Stimulated activated CD4-positive, alpha-beta T cell treated with anti-CD3 and anti-CD28 coated beads, TNF-alpha, amount 100 ng/mL, for 1 hour (primary cell): ENCODE measurements at places on chromosomes 12 and 14.

GRCh38 chr12:97781342-97781741, 318.7 kb downstream of the RMST start:
- DNase-seq, result no peak

GRCh38 chr12:95179011-95179410, 38.3 kb downstream of the FGD6 start:
- DNase-seq, result no peak

- DNase-seq, result no peak
Observed at GRCh38 chr12:100464529-100464928, 9.1 kb upstream of the NR1H4 start.

GRCh38 chr12:11958221-11959091, 112.3 kb upstream of the BCL2L14 start:
- no peak for DNase-seq

DNA sequence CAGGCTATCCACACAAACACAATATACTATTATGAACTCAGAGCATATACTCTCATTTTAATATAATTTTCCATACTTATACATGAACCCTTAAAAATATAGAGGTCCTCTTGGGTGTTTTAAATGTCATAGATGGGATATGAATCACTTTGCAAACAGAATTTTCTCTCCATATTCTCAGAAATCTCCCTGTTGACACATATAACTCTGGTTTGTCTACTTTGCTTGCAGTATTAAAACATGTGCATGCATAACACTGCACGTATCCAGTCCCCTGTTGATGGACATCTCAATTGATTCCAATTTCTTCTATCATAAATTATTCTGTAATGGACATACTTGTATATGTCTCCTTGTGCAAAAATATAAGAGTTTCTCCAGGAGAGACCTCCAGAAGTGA, 417.5 kb upstream of the TBX3 start:
- DNase-seq, result no peak

GRCh38 chr12:10226086-10226485, 13.4 kb downstream of the GABARAPL1 start:
- DNase-seq, result no peak

DNA sequence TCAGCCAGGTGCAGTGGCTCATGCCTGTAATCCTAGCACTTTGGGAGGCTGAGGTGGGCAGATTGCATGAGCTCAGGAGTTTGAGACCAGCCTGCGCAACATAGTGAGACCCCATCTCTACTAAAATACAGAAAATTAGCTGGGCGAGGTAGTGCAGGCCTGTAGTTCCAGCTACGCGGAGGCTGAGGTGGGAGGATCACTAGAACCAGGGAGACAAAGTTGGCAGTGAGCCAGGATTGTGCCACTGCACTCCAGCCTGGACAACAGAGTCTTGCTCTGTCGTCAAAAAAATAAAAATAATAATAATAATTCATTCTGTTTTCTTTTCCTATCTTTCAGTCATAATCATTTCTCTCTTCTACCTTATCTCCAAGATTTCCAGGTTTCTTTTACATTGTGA, 48.6 kb upstream of the USP44 start:
- no peak for DNase-seq

- peak; percentile 10 for DNase-seq
Observed at GRCh38 chr12:117189725-117190209, 503 bp downstream of the FBXO21 start.

DNA sequence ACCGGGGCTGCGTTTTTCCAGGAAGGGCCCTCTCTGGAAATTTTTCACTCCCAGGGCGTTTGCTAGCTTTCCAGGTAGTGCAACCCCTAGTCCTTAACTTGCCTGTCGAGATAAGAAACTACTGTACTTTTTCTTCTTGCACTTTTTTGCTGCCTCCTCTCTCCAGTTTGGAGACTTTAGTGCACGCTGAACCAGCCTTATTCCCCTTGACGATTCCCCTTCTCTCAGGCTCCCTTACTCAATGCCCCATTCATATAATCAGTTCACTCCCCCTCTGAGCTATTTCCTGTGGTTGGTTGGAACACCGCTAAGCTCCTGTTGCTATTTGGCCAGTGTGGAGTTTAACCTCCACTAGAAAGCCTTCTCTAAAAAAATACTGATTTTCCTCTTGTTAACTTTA, 682 bp downstream of the CREBL2 start:
- no peak for DNase-seq

GRCh38 chr14:32474478-32475195, 145.5 kb downstream of the AKAP6 start:
- no peak for DNase-seq

GRCh38 chr12:92973614-92974013, 44.5 kb upstream of the EEA1 start:
- no peak for DNase-seq

GRCh38 chr12:1937481-1938224, 19.2 kb upstream of the CACNA2D4 start:
- DNase-seq, result no peak

- DNase-seq, result no peak
Observed at GRCh38 chr12:130474599-130475269, 137.0 kb downstream of the PIWIL1 start.

GRCh38 chr12:93103154-93103553, 174.1 kb upstream of the EEA1 start:
- no peak for DNase-seq

- DNase-seq, result no peak
Observed at GRCh38 chr12:120962532-120963020, 15.8 kb upstream of the HNF1A start.

GRCh38 chr12:39327510-39327909, 115.4 kb downstream of the KIF21A start:
- DNase-seq, result no peak

GRCh38 chr12:101459642-101460346, 15.3 kb upstream of the SPIC start:
- no peak for DNase-seq

DNA sequence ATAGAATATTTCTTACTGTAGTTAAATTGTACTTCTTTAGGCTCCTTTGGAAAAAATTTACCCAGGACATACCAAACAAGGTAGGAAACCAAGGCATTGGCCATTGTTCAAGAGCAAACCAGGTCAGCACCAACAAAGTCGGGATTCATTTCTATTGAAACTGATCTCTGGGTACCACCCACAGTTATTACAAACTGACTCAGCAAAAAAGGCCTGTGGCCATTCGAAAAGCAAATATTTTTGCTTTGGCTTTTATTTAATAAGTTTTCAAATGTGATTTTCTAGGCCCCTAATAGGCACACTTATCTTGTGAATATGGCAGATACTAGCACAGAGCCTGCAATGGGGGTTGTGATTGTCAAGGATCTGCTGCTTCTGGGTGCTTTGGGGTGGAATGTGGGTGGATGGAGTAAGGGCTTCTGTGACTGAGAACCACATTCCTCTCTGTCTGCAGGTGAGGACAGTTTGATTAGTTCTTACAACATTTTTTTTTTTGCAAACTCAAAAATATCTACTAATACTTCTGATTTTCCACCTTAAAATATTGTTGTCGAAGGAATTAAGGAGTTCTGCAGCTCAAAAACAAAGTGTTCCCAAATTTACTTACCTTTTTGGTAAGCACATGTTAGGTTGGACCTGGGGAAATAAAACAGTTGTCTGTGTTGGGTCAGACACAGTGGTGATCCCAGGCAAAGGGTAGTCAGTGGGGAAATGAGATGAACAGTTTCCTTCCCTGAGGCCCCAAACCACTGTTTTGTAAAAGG, 45.1 kb downstream of the FLRT2 start:
- DNase-seq, result no peak

DNA sequence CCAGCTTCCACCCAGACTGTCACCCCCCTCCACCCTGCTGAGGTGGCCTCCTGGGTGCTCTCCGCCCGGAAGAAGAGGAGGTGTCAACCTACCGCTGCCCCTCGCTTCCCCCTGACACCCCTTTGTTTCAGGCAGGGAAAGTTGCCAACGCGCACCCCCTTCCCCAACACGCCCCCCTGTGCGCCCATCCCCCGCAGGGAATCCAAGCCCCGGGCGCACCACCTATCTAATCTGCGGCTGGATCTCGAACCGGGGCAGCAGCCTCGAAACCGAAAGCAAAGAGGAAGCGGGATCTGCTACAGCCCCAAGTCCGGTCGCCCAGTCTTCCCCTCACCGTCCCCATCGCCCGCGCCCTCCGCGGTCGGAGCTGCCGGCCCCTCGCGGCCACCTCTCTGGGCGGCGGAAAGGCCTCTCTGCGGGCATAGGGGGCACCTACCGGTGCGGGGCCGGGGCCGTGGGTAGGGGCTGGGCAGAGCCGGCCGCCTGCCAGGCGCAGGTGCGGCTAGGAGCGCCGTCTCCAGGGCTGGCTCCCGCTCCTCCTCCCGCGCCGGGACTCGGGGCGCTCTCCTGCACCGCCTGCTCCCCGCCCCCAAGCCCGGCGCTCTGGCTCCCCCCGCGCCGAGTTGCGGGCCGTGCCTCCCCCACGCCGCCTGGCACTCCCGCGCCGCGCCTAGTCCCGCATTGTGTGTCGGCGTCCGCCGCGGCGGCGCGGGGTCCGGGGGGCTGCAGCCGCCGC, 18.3 kb upstream of the PLEKHH1 start:
- no peak for DNase-seq

GRCh38 chr14:33611405-33612196, 339.3 kb downstream of the EGLN3 start:
- DNase-seq, result no peak

GRCh38 chr12:116818341-116818856, 62.8 kb downstream of the HRK start:
- no peak for DNase-seq

- no peak for DNase-seq
Observed at GRCh38 chr12:13581031-13581430, 384.5 kb downstream of the EMP1 start.

- DNase-seq, result no peak
Observed at GRCh38 chr14:28243600-28243999, 523.0 kb upstream of the FOXG1 start.

DNA sequence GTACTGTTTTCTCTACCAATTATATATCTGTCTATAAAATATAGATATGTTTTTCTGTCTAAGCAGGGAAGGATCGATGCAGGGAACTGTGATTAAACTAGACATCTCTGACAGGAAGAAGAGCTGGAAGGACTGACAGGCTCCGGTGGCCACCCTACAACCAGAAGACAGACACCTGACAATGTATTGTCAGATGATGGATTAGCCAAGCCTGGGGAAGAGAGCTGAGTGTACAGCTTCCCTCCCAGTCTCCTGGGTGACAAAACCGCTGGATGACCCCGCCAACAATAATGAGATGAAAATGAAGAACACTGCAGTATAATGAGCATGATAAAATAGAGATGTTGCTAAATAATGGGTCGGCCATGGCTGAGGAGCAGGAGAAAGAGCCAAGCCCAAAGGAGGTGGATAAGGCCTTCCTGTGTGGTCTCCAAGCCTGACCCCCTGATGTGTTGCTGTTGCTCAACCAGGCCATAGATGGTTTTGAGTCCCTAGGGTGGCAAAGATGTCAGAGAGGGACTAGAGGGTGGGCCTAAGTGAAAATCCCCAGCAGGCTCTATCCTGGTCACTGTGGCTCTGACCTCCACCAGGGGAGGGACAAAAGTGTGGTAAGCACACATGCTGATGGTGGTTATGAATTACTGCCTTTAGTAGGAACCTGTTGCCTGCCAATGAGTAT, 28.2 kb downstream of the DHRS2 start:
- no peak for DNase-seq

DNA sequence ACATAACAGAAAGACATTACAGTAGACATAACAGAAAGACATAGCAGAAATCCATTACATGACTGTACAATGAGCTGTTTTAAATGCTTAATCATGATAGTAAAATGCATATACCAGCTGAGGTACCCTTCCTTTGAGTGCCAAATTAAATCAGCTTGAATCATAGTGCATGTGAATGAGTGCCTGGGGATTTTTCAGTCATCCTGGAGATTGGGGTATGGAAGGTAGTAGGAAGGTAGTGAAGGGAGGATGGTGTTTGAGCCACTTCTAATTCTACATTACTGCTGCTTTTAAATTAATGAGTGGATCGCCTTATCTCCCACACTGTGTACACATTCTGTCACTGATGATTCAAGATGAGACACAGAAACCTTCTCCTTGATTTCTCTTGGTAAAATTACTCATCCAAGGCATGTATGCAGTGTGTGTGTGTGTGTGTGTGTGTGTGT, 534.2 kb downstream of the LRFN5 start:
- DNase-seq, result no peak

DNA sequence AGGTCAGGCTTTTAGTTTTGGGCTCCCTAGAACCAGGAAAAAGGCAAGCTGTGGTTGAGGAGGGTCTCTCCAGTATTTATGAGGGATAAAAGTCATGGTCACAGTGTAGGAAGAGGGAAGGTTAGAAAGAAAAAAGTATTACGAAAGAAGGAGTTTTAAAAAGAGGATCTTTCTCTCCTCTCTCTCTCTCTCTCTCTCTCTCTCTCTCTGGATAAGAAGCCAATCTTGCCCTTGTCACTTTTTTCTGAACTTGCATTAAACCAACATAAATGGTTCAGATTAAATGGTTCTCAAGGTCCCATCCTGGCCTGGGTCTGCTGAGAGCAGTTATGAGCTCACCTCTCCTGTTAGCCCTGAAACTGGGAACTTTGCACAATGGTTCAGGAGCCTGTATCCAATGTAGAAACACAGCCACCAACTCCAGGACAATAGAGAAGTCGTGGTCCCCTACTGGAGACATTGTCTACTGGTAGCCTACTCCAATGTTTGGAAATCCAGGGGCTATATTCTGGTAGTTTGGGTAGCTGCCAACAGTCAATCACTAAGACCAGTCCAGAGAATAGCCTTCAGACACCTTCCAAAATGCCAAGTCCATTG, 131.9 kb downstream of the DAD1 start:
- no peak for DNase-seq

DNA sequence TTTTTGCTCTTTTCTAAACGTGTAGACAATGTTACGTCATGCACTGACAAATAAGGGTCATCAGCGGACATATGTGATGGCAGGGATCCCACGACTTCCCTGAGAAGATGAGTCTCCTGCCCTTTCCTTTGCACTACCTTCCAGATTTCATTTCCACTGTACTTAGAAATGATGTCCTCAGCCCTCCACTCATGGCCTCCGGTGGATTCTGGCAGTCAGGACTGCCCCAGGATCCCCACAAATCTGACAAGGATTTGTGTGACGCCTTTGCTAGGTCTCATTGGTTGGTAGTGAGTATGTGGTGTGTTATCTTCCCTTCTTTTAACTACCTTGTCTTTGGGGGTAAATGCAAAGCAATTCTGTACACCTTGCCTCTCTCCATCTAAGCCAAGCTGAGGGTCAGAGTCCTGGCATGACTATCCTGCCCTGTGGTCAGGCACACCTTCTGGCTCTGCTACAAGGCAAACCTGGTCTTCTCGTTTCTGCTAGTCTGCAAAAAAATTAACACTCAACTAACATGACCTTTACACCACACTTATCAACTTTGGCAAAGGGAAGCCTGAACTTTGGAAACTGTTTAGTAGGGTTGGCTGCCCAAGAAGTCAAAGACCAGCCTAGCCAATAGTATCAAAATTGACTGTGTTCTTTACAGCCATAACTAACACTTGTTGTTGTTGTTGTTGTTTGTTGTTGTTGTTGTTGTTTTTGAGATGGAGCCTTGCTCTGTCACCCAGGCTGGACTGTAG, 17.3 kb upstream of the DHRS4 start:
- DNase-seq, result no peak

DNA sequence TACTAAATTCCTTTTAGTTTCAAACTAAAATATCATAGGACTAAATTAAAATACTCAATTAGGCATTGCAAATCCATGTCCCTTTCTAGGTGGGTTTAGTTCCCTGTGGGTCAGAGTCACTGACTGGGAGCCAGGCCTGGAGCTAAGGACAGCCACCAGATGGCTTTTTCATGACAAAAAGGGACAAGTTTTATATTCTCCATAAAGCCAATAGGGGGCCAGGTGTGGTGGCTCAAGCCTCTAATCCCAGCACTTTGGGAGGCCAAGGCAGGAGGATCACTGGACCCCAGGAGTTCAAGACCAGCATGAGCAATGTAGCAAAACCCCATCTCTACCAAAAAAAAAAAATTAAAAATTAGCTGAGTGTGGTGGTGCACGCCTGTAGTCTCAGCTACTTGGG, 35.4 kb upstream of the EIF5 start:
- DNase-seq, result no peak
